ENCODE measurements at places on chromosomes 12 and 14.

DNA sequence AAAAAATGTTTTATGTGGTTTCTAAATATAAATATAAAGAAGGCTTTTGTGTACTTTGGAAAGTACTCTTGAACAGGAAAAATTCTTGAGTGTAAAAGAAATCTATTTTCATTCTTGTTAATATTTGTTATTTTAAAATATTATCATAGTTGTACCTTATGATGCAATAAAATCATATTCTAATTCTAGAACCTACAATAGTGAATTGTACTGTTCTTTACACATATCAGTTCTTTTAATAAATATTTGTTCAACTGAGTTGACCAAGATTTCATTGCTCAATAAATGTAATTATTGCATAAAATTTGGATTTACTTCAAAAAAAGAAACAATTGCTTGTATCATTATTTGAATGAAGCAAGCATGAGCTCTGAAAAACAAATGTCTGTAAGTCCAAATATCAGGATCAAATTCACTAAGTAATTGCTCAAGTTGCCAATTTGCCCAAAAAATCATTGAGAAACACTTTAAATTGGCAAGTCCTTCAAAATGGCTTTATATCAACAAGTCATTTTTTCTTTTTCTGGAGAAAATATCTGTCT, 191.6 kb upstream of the SLC16A7 start:
- DNase-seq: no peak

- DNase-seq: no peak
Measured at GRCh38 chr14:50758945-50759344, 72.0 kb downstream of the NIN start.

GRCh38 chr12:40158592-40159111, 52.8 kb upstream of the SLC2A13 start:
- no peak for DNase-seq

- DNase-seq: no peak
Measured at GRCh38 chr12:14540801-14541462, 26.8 kb downstream of the PLBD1 start.

DNA sequence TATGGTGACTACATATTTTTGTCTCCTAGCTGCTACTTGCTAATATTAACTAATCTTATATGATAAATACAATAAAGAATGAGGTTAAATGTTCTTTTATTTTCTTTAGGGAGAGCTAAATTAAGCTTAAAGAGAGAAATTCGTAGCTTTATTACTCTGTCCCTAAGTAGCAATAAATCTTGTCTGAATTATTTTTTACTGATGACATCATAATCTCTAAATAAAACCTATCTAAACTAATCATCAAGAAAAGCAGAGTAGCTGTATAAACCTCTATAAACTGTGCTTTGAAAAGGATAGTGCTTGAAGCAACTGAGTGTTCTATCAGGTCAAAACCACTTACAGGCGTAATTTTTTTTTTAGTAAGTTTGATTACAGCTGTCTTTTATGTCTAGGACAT, 42.5 kb downstream of the METTL25 start:
- no peak for DNase-seq

DNA sequence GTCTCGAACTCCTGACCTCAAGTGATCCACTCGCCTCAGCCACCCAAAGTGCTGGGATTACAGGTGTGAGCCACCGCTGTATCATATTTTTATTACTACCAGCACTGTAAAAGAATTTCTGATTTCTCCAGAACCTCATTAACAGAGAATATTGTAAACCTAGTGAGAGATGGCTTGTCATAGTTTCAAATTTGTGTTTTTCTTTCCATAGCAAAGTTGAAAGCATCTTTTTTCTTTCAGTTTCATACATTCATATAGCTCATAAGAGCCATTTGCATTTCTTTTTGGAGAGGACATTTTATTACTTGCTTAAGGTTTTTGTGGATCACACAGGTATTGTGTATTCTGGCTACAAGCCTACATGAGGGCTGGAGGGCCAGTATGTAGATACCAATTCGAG, 58.0 kb downstream of the MIS18BP1 start:
- no peak for DNase-seq
